Activated CD8-positive, alpha-beta memory T cell treated with anti-CD3 and anti-CD28 coated beads for 4 hours (primary cell): ENCODE measurements at places on chromosomes 4 and X.

DNA sequence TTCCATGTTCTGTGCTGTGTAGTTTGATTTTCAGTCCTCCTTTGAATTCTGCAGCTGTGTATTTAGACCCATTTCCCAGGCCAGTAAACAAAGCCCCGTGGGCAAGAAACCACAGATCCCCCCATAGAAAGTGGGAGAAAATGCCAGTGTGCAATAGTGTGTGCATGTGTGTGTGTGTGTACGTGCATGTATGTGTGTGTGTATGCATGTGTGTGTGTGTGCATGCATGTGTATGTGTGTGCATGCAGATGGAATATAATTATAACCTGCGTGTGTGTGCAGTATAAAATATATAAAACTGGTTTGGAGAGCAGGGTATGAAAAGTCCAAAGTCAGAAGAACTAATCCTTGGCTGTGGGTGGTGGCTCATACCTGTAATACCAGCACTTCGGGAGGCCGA lies 5.2 kb upstream of the CD99 start:
- no peak for DNase-seq

DNA sequence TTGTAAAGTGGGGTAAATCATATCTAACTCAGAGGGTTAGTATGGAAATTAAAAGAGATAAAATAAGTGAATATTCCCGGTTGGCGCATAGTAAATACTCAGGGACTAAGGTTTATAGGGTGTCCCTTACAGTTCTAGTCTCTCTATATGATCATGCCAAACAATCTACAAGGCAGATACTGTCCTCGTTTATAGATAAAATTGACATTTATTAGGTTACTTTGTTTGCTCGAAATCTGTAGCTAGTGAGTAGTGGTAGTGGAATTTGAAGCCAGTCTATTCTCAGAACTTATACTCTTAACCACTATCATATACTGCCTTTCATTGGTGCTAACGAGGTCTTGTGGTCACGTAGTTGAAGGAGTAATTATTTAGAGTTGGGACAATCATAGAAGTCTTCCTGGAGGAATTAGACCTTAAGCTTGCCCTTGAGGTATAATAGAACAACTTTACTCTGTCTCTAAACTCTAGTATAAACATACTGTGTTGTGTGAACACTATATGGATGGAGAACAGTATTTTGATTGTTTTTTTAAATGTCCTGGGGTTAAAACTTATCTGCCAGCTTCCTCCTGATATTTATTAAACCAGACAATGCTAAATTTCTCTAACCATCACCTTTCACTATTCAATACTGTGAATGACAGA lies 324.0 kb downstream of the STIM2 start:
- DNase-seq: no peak

DNA sequence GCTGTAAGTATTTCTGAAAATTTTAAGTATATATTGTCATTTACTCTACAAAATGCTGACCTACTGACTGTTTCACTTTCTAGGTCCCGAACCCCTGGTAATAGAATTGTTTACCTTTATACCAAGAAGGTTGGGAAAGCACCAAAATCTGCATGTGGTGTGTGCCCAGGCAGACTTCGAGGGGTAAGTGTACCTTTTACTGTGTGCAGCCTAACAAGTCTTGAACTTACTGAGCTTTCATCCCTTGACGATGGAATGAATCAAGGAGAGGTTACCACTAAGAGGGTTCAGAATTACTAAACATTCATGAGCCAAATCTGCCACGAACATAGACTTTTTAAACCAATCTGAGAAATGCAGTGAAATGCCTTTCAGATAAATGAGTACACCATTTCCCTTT lies 1.6 kb downstream of the RPL34 start:
- DNase-seq: no peak

DNA sequence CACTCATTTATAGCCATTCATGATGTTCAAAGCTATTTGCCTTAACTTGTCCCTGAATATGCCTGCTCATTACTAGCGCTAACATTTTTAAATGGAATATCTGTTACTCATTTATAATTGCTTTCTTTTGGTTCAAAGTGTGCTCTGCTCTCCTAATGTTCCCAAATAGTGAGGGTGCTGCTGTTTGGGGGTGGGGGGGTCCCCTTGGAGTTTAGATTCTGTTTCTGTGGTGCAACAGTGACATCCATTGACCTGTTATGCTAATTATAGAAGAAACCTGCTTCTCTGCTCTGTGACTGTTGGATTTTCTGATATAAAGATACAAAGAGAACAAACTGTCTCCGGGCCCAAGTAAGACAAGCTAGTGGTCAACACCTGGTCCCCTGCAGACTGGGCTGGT lies 222.4 kb downstream of the SHROOM3 start:
- DNase-seq: no peak

DNA sequence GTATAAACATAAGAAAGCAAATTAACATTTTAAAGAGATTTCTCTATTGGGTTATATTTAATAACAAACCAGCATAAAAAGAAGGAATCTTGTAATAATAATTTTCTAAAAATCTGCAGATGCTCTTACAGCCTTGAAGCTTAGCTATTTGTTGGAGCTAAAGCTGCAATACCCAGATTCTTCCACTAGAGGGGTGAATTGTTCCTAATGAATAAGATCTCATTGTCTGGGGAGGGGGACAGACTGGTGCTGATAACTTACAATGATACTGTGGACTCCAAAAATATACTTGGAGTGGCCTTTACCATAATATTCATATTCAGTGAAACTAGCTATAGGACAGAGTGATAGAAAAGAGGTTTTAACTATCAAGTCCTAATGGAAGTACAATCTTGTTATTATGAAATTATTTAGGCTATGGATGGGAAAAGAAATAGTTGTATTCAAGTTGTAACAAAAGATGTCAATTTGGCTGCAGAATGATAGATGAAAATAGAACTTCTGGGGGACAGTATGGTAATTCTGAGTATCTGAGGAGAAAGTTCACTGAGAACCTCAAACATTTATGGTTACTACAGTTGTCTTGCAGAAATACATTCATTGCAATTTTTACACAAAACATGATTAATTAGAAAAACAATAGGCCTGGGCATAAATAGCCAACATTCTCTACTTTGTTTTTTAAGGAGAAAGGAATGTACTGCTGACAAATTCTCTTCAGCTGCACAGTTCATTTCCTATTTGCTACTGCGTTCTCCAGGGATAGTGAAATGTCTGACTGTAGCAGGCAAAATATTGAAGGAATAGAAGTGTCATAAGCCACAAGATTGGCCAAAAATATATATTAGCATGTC lies 443.3 kb downstream of the GBA3 start:
- no peak for DNase-seq

- DNase-seq: no peak
Observed at GRCh38 chr4:159652871-159653270, 550.0 kb downstream of the RAPGEF2 start.

- DNase-seq: no peak
Observed at GRCh38 chrX:154774622-154775021, 12.0 kb downstream of the DKC1 start.

- DNase-seq: no peak
Observed at GRCh38 chrX:69616457-69617203, 717 bp downstream of the EDA start.

DNA sequence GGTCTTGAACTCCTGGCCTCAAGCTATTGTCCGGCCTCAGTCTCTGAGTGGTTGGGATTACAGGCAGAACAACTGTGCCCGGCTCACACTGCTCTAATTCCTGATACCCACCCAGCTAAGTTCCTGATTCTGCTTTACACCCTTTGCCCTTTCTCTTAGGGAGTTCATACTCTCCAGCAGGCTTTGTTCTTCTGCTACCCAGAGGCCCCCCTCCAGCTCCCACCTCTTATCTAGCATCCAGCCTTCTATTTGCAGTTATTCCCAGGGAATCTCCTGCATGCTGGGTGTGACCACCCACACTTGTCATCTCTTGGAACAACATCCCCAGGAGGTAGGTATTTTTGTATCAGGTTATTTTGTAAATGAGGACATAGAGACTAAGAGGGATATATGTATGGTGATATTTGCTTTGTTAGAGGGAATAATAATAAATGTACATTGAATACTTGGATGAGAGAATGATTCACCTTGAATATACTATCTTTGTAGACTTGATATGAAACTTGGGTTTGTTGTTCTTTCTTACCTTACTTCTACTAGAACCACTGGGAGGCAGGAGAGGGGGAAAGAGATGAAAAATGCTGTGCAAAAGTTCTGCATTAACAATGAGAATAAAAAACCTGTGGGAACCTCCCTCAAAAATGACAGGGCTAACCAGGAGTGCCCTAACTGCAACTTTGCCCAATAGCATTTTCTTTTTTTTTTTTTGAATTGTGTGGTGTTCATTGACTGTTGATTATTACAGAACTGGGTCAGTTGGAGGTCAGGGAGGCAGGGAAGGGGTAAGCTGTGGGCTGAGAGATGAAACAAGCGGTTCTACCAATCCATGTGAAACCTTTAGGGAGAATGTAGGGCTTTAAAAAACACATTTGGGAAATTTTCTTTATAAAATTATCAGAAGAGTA lies 157.4 kb downstream of the SPRY1 start:
- DNase-seq: no peak
